ENCODE measurements at places on chromosomes 11 and 22. TPM values are rescaled to one million over a fixed set of nuclear protein-coding genes. Genes with fewer than 3 reads are reported as not detected.

GRCh38 chr22:26182723-26183122, 13.5 kb downstream of the SEZ6L start:
- DNase-seq = no peak

DNA sequence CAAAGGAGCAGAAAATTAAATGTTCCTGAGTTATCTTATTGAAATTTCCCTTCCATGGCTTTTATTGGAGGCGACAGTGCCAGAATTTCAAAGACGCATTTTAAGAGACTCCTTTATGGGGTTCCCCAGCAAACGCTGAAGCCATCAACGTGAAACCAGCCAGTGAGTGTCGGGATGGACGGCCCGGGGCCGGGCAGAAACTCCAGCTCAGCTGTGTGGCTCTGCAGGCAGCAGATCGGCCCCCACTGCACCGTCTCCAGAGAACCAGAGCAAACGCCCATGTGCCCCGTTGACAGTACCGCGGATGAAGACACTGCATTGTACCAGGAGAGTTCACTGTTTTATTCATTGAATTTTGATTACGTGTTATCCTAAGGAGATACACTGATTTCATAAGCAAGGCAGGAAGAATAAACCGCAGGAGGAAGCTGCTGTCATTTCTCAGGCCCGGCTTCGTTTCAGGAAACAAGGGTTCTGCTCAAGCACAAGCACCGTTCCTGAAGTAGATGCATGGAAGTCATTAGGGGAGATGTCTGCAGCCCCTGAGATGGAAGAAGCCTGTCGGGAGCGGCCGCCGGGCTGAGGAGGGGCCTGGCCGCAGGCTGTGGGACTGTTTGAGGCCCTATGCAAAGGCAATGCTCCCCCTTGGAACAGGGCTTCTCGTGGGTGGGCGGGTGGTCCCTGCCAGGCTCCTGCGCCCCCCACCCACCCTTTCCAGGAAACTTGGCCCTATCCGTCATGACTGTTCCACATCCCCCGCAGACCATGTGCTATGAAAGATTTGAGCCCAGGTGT, 639.7 kb downstream of the TBC1D22A start:
- no peak for DNase-seq

- no peak for DNase-seq
These were observed 41.8 kb upstream of the ZBTB16 start for GRCh38 chr11:114017723-114018122.

- DNase-seq = no peak
These were observed 339.4 kb downstream of the MN1 start for GRCh38 chr22:27462190-27462589.

DNA sequence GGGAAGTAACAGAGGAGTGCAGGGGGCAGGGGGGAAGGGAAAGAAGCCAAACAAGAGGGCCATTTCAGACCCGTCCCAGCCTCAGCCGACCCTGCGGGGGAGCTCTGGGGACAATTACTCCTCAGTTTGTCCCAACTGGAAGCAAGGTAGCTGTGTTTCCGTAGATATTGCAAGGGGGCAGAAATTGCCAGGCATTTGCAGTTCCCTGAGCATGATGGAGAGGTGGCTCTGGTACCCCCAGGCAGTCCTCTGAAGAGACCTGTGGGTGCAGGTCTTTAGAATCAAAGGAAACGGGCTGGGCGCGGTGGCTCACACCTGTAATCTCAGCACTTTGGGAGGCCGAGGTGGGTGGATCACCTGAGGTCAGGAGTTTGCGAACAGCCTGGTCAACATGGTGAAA, 13.8 kb upstream of the JAM3 start:
- DNase-seq = no peak

DNA sequence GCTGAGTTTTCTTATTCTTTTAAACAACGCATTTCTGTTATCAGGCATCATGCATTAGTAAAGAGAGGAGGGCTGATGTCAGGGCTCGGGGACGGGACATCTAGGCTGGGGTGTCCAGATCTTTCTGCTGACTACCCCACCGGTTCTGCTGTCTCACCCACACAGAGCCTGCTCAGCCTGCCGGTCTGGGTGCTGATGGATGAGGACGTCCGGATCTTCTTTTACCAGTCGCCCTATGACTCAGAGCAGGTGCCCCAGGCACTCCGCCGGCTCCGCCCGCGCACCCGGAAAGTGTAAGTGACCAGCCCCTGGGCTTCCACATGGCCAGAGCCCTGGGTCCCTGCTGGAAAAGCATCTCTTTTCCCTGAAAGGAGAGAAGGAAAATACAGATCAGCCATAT, 9.4 kb downstream of the NCF4 start:
- DNase-seq = no peak

GRCh38 chr22:46862418-46863324, 100.2 kb downstream of the TBC1D22A start:
- DNase-seq = no peak

DNA sequence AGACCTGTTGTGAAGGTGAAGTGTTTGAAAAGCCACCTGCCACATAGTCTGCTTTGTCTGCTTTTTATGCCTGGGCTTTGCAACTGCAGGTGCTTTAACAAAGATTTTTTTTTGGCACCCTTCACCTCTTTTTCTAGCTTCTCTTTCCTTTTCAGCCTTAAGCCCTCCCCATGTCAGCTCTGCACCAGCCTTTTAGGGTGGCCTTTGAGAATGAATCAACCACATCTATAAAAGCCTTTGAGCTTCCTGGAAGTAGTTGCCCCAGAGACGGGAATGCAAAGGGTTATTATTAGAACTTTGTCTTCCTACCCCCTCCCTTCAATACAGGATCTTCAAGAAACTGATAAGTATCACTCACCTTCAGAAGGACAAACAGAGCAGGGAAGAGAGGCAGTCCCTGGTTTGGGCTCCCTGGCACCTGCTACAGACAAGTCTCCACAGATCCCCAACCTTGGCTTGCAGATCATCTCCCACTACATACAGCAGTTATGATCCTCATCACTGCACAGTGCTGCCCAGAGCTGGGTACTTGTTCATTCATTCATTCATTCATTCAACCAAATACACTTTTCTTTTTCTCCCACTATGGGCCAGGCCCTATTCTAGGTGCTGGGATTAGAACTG, 8.0 kb downstream of the PVALB start:
- no peak for DNase-seq

DNA sequence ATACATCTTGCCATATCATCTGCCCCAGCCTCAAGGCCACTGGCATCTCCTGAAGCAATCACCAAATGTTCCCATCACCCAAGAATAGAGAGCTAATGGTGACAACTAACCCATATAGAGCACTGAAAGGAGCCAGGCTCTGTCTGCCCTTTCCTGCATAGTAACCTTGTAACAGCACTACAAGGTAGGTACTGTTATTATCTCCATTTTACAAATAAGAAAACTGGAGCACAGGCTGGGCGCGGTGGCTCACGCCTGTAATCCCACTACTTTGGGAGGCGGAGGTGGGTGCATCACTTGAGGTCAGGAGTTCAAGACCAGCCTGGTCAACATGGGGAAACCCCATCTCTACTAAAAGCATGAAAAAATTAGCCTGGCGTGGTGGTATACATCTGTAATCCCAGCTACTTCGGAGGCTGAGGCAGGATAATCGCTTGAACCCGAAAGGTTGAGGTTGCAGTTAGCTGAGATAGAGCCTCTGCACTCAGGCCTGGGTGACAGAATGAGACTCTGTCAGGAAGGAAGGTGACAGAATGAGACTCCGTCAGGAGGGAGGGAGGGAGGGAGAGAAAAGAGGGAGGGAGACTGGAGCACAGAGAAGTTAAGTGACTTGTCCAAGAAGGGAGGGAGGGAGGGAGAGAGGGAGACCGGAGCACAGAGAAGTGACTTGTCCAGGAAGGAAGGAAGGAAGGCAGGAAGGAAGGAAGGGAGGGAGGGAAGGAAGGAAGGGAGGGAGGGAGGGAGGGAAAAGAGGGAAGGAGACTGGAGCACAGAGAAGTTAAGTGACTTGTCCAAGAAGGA, 2.2 kb downstream of the SLC35F2 start:
- DNase-seq = no peak

DNA sequence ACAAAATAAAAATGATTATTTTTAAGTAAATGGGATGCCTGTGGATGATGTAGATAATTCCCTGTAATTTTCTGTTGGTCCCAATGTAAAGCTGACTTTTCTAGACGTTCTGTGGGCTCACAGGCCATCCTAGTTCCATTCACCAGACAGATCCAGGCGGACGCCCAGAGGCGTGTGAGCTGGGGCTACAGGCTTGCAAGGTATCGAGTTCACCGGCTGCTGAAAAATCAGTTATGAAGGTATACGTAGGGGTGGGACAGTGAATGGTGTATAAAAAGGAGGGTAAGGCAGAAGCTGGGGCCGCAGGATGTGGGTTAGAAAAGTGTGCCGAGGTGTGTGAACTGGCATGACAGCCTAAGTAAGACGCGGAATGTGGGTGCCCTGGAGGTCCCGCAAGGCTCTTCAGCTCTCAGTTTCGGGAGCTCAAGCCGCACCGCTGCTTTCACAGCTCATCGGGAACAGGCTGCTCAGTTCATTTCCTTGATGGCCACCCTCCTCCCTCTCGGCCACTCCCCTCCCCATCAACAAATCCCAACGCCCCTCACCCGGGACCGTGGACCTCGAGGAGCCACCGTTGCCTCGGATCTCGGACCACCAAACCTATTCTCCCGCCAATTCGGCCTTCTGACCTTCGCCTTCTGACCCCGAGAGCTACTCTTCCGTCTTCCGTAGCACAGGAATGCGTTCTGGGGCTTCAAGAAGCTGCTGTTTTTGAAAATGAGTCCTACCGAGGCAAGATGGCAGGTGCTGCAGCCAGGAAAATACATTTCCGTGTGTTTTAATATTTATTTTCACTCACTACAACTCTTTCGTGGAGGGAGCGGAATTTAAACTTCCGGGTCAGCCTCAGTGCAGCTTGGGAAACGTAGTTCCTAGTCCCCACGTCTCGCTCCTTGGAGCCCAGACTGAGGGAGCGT, at the start of gene XNDC1N:
Gene XNDC1N (minus strand): TSS at position 775 of the 917 bp plus-strand sequence. CDS start 5,241 bp downstream, outside the sequence.
- no peak for DNase-seq

GRCh38 chr11:126880872-126881271, 119.7 kb downstream of the KIRREL3 start:
- no peak for DNase-seq

- DNase-seq = peak; percentile 93
These were observed 106.8 kb downstream of the RBFOX2 start for GRCh38 chr22:35921777-35922176.

APOA5 gene
- total RNA-seq = not detected

PARVA gene
- total RNA-seq = 74.5 TPM

PANX3 gene
- total RNA-seq = not detected

ASPHD2 gene
- total RNA-seq = 0.21 TPM

GALR3 gene
- 0.24 TPM for total RNA-seq

All from myocyte (in vitro differentiated cells).